ENCODE measurements at places on chromosomes 3 and 15. TPM values are rescaled to one million over a fixed set of nuclear protein-coding genes. Genes with fewer than 3 reads are reported as not detected.

Gene KCNMB3
- 0.76 TPM for total RNA-seq

Gene ARRDC4
- 54.2 TPM for total RNA-seq

Gene MED12L
- 1.0 TPM for total RNA-seq

Gene HGD
- total RNA-seq: 1.3 TPM

Gene GPR15
- total RNA-seq: not detected

Gene SAMD7
- total RNA-seq: not detected

Gene FBXO40
- total RNA-seq: not detected

Gene LRRC2
- total RNA-seq: 1.5 TPM

Gene TUSC7
- total RNA-seq: not detected

Measured in smooth muscle cell of the pulmonary artery (primary cell).